ENCODE measurements at places on chromosomes 2 and 18.

GRCh38 chr2:16774091-16774490, 108.5 kb upstream of the CYRIA start:
- no peak for DNase-seq

- DNase-seq: no peak
Measured at GRCh38 chr2:12877761-12878160, 161.0 kb downstream of the TRIB2 start.

DNA sequence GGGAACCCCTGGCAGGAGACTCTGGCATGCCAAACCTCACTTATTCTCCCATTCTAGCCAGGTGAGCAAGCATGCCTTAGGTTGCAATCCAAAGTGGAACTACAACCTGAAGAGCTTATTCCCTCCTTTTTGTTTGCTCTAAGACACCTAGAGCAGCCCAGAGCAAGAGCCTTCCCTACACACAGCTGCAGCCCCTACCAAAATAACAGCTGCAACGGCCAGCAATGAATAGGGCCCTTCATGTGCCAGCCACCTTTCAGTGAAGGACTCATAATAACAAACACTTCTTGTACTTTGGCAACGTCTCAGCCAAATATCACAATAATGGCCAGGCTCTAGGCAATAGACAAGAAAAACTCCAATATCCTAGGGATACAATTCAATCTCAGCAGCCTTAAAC, 178.7 kb downstream of the ALK start:
- DNase-seq: no peak

DNA sequence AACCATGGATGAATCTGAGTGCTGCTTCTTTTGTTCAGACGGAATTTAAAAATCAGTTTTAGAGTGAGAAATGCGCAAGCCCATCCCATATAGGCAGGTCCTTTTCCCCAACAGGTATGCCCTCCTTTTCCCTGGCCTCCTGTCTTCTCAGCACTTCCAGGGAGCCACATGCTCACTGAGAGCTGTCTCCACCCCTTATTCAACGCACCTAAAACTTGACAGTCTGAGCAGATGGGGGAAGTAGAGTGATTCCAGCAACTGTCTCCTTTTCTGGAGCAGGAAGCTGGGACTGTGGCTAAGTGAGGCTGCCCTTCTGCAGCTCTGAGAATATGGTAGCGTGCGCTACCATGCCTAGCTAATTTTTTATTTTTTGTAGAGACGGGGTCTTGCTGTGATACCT, 53.1 kb upstream of the NOSTRIN start:
- no peak for DNase-seq

DNA sequence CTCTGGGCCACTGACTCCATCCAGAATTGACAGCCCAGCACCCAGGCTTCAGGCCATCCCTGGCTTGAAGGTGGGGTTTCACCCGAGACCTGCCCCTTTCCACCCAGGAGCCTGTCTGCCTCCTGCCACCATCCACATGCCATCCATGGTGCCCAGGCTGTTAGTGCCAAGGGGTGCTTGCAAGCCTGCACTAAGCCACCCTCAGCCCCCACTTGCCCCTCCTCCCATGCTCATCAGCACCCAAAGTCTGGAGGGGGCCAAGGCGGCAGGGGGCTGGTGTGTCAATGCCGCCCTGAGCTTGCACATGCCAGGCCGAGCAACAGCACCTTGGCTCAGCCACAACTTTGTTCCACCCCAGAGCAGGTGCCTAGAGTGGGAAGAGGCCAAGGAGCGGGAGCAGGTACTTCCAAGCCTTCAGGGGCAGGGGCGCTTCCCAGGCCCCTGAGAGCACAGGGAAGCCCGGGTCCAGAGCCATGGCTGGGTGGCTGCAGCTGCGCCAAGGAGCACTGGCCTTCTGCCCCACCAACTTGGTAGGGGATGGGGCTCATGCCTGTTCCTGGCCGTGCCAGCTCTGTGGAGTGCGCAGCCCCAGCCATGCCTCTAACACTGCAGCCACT, 12.0 kb downstream of the SRD5A2 start:
- DNase-seq: no peak

GRCh38 chr2:175002547-175003274, 2.5 kb downstream of the CHN1 start:
- DNase-seq: no peak

GRCh38 chr2:240400371-240401161, 34.9 kb upstream of the GPC1 start:
- DNase-seq: no peak

DNA sequence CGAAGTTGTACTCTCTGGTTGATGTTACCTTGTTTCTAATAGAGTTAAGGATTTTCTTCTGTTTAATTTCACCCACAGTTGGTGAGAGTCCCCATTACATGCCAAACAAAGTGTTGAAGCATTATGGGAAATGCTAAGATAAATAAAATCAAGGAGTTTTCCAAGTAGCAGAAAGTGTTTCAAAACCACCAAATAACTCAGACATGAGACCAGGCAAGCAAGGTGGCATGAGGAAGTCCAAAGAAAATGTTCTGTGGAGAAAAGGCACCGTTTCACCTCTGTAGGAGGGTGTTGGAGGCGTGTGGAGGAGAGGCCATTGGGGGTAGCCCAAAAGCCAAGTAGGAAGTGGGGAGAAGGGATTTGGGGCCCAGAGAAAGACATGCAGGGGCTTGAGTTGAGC, 8.7 kb downstream of the CFAP221 start:
- no peak for DNase-seq

DNA sequence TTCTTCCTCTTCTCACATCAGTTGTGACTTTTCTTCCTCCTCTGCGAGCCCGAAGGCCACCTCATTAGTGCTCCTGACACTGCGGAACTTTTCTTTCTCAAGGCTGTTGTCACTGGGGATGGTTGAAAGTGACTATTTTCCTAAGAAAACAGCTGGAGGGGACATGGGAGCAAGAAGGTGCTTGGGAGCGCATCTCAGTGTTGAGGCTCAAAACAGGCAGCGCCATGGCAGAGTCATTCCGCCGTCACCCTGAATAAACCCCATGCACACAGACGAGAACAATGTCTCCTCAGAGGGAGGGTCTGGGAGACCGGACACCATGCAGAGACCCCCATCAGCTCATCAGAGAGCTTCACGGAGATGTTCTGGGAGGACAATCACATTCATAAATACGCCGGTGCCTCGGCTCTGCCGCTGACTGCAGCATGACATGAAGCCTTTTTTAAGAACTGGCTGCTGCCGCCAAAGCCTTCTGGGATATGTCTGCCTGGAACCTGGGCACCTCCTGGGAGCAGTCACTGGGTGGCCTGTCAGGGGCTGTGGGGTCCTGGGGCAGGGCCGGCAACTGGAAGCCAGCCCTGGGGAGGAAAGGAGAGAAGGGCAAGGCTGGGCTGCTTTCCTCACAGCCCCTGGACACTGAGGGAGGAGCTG, 19.2 kb downstream of the ATOH8 start:
- DNase-seq: no peak

GRCh38 chr2:213098612-213099011, 52.8 kb downstream of the IKZF2 start:
- no peak for DNase-seq

DNA sequence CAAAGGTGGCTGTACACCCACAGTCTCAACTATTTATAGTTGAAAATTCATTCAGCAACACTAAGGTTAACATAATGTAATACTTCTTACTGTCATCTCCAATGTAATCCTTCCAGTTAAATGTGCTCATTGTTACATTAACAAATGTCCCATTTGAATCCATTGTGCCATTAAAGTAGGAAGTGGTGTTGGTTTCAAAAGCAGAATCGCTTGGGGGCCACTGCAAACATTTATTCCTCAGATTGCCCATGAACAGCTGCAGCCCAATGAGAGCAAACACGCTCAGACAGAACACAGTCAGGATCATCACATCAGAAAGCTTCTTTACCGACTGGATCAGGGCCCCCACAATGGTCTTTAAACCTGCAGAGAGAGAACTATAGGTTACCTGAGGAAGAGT, 41.4 kb downstream of the SCN3A start:
- no peak for DNase-seq

- DNase-seq: no peak
Measured at GRCh38 chr2:7838669-7839068, 843.2 kb upstream of the ID2 start.

- DNase-seq: no peak
Measured at GRCh38 chr18:12744103-12744502, 41.3 kb downstream of the PSMG2 start.

DNA sequence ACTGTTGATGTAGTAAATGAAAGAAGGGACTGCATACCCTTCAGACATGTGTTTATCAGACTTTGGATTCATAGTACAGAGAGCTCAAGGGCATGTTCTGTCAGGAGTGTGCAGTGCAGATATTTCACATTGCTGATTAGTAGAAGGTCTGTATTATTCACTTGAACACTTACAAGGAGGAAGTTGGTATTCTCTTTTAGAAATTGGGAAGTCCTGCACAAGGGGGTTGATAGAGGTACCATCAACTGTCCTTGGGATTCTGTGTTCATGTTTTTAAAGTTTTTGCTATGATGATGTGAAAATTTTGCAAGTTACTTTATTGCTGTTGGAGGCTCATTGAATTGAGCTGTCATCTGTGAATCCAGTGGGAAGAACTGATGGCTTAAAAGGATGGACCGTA, 6.7 kb downstream of the PSMD1 start:
- no peak for DNase-seq

DNA sequence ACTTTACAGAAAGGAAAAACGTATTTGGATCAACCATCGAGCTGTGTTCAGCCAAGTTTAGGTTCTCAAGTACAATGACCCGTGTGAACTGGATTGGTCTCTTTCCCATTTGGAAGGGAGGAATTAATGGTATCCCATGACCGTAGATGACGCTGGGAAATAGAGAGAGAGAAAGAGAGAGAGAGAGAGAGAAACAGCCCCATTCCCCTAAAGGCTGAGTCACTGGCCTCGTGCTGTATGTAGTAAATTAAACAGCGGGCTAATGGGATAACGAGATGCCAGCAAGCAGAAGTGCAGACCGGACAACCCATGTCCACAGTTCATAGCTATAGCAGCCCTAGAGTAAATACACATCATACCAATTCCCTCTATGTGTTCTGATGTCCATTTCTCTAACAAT, 99.6 kb downstream of the BCL11A start:
- DNase-seq: no peak

GRCh38 chr2:169275696-169276444, 86.5 kb downstream of the LRP2 start:
- no peak for DNase-seq

- no peak for DNase-seq
Measured at GRCh38 chr2:172704072-172704936, 31.3 kb upstream of the RAPGEF4 start.

- DNase-seq: no peak
Measured at GRCh38 chr18:36186461-36187192, 670 bp upstream of the MOCOS start.

- DNase-seq: no peak
Measured at GRCh38 chr18:70046207-70046606, 98.5 kb upstream of the CD226 start.

DNA sequence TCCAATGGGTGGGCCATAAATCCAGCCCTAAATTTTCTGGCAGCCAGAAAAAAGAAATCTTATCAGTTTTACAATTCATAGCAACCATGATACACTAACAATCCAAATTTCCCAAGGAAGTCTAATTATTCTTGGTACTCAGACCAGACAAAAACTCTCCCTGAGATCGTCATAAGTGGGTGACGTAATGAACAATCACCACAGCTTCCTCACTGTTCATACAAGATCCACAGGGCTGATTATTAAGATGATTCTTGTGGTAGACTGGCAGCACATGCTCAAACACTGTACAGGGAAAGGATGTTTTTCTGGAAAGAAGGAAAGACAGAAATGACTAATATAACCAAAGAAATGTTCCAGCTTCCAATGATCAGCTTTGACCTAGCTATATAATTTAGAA, 178.3 kb upstream of the CRIM1 start:
- DNase-seq: no peak

GRCh38 chr2:45647356-45647755, 4.1 kb upstream of the PRKCE start:
- DNase-seq: no peak

DNA sequence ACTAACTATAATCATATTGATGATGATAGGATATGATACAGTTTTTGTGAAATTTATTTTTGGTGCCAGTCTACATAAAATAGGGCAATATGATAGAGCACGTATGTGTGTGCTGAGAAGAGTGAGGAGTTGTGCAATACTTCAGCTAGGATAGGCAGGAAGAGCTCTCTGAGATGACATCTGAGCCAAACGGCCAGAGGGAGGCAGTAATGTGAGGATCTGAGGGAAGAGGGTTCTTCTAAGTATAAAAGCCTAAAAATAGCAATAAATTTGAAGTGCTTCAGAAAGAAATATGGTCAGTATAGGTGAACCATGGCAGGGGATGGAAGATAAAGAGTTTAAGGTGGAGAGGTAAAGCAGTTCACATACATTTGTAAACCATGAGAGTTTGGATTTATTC, 102.5 kb downstream of the OLA1 start:
- DNase-seq: no peak

GRCh38 chr18:49669403-49669802, 107.5 kb downstream of the LIPG start:
- DNase-seq: no peak

- no peak for DNase-seq
Measured at GRCh38 chr2:240604291-240604938, 17.9 kb downstream of the CAPN10 start.

- no peak for DNase-seq
Measured at GRCh38 chr2:17822445-17823117, 6.3 kb downstream of the MSGN1 start.

GRCh38 chr2:113979191-113980128, 89.6 kb downstream of the ACTR3 start:
- DNase-seq: peak; percentile 58

- no peak for DNase-seq
Measured at GRCh38 chr18:75277610-75277928, 67.0 kb downstream of the TSHZ1 start.

- DNase-seq: no peak
Measured at GRCh38 chr2:119428488-119429224, 3.0 kb upstream of the TMEM37 start.

DNA sequence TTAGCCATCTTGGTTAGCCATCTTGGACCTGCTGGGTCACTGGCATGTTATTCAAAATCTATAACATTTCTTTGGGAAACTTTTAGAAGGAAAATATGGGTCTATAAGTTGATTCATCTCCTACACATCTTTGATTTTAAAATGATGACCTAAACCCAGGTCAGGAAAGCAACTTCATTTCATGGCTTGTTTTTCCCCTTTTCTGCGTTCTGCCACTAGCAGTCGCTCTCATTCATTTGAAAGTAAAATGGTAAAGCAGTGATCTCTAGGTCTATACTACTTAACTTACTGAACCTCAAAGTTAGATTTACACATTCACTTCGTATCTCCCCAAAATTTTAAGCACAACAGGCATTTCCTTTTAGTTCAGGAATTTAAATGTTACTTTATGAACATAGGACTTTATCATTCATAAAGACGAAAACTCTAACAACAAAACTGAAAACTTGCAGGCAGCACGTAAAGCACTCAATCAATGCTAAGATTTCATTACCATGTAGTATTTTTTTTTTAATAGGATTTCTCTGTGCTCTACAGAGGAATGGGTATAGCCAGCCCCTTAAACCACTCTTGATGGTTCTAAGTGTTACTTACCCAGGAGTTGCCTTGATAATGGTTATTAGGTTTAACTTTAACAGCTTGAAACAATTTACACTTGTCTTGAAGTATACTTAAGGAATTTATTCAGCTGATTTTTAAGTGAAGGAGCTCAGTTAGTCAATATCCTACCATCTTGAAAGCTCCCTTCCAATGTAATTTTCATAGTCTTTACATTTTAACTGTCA, 62.5 kb downstream of the GORASP2 start:
- no peak for DNase-seq

- DNase-seq: no peak
Measured at GRCh38 chr2:172965433-172966212, 110.0 kb upstream of the MAP3K20 start.
